ENCODE measurements at places on chromosomes 11 and 22.

GRCh38 chr11:102260241-102260640 lies 57.0 kb upstream of the BIRC3 start:
- no peak for DNase-seq

- DNase-seq: no peak
Observed at GRCh38 chr11:100467821-100468508, 219.1 kb upstream of the ARHGAP42 start.

GRCh38 chr11:40885250-40885954 lies 574.0 kb downstream of the LRRC4C start:
- DNase-seq: no peak

GRCh38 chr11:48098024-48098423 lies 117.7 kb downstream of the PTPRJ start:
- no peak for DNase-seq

GRCh38 chr11:17156283-17156682 lies 51.5 kb downstream of the PIK3C2A start:
- no peak for DNase-seq

- DNase-seq: no peak
Observed at GRCh38 chr11:63889344-63889743, 27.6 kb downstream of the RCOR2 start.

DNA sequence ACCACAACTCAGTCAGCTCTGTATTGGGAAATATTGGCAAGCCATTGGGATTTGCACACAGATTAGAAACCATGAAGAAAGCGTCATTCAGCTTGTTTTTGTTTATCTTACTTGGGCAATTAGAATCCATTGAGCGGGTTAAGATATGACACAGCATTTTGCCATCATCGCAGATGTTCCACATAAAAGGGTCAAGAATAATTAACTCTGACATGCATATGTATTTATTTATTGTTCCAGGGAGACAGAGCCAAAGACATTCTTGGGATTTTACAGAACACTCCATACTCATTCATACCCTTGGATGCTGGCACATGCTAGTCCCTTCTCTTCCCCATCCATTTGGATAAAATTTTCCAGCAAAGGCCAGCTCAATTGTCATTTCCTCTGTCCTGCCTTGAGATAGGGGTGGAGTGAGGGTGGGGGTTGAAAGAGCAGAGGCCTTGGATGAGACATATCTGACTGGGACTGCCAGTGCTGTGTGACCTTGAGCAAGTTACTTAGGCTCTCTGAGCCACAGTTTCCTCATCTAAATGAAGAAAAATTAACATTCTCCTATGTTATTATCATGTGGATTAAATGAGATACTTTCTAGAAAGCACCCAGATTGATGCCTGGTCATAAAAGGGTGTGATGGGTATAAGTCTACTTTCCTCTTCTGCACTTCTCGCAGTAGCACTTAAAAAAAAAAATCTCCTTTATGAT lies 179.7 kb downstream of the RRAS2 start:
- DNase-seq: no peak

- no peak for DNase-seq
Observed at GRCh38 chr11:113615773-113616172, 90.3 kb downstream of the TMPRSS5 start.

DNA sequence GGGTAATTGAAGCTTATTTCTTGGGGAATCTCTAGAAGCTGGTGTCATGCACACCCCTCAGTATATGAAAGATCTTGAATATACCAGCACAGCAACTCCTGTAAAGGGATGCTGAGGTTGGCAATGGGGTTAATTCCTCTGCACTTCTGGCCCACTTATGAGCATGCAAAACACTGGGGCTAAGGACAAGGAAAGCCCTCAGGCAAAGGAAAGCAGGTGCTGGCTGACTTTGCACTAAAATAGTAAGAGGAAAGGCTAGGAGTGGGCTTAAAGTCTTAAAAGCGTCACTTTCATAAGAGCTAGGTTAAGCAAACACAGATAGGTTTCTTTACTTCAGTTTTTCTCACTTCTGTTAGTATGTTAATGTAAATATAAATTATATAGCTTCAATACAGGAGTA lies 572.6 kb upstream of the LUZP2 start:
- no peak for DNase-seq

DNA sequence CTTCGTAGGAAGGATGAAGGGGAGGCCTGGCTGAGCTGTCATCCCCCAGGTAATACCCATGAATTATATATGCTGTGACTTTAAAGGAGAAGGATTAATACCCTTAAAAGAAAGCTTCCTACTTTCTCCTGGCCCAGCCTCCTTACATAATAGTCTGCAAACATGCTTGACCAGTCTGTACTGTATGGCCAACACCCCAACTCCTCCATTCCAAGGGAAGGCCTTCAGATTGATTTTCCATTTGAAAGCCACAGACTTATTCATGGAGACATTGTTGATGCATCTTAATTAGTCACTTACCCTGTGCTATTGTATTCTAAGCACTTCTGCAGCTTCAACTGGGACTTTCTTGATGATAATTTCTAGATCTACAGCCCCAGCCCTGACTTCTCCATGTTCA lies 2.0 kb downstream of the PAAF1 start:
- DNase-seq: no peak

- DNase-seq: no peak
Observed at GRCh38 chr22:46636221-46637002, 16.2 kb downstream of the GRAMD4 start.

- DNase-seq: no peak
Observed at GRCh38 chr11:73565804-73566203, 32.1 kb downstream of the FAM168A start.

GRCh38 chr11:29255401-29255800 lies 761.4 kb downstream of the KCNA4 start:
- no peak for DNase-seq

GRCh38 chr11:93216511-93217101 lies 18.8 kb upstream of the SLC36A4 start:
- no peak for DNase-seq

DNA sequence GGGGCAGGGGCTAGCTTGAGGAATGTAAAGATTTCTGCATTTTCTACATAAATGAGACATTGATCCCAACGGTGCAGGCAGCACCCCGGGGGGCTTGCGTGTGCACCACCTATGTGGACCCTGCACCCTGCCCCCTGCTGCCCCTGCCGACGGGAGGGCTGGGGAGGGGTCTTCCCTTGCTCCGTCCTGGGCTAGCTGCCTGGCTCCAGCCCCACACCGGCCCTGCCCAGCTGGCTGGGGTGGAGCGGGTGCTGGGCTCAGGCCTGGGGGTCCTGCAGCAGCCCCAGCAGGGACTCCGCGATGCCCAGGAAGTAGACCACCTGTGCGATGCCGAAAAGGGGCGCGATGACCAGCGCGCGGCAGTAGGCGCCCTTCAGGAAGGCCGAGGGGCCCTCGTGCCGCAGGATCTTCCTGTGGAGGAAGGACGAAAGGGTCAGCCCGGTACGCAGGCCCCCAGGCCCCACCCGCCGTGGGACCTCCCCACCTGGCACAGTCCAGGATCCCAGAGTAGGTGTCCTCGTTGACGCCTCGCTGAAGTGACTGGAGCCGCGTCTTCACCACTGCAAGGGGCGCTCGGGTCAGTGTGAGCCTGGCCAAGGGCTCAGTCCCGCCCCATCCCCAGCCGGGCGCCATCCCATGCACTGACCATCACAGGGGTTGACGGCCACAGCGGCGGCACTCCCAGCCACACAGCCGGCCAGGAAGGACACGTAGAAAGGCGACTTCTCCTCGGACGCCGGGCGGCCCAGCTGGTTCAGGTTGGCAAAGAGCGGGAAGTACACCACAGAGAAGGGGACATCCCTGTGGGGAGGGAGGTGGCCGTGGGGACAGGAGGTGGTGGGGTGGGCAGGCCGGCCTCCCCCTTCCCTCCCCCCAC lies 2.0 kb upstream of the CEND1 start:
- DNase-seq: no peak

- peak; percentile 23 for DNase-seq
Observed at GRCh38 chr11:9726321-9727022, 62.6 kb downstream of the SWAP70 start.

DNA sequence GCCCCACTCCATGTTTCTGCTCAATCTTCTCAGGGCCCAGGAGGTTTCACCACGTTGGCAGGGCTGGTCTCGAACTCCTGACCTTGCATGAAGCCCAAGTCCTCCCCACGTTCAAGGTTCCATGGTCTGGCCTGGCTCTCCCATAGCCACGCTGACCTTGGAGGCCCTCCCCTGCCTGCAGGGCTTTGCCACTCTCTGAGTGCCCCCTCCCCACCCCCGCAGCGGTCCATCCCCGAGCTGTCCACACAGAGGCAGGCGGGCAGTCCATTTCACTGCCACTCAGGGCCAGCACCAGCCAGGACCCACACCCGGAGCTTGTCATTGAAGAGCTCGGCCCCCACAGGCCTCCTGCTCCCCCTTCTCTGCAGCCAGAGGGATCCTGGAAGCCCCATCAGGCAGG lies 30.7 kb downstream of the ARHGAP8 start:
- no peak for DNase-seq

GRCh38 chr11:102280245-102280833 lies 36.9 kb upstream of the BIRC3 start:
- DNase-seq: no peak

GRCh38 chr11:69288883-69289242 lies 5.1 kb upstream of the MYEOV start:
- DNase-seq: no peak

DNA sequence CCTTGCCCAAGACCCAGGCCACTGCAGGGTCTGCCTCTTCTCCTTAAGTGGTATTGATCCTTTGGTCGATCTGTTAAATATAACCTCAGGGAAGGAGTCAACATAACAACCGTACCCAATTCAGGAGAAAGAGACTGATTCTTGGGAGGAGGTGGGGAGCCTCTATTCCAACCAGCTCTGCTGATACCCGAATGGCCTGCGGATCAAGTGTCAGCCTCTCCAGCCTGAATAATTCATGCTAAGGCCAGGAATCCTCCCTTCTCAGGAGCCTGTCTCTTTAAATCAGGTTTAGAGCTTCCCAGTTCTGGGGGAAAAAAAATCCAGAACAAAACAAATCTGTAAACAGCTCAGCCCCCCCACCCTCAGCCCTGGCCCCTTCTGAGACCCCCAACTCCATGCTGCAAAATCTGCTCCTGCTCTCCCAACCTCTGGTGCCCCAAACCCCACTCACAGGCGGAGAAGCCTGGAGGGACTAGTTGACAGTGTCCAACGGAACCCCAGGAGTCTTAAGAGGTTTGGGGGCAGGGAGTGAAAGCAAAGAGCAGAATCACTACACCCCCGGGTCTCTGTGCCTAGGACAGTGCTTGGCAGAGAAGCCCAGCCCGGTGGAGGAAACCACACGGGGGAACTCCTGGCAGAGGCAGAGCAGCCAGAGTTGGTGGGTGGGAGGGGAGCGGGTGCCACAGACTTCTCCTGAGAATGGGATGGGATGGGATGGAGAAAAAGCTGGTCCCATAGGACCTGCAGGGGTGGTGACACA lies 863 bp upstream of the TPBGL start:
- DNase-seq: no peak

GRCh38 chr11:35313066-35313759 lies 106.1 kb downstream of the SLC1A2 start:
- DNase-seq: no peak

GRCh38 chr11:132999516-132999915 lies 532.8 kb downstream of the OPCML start:
- DNase-seq: no peak

- no peak for DNase-seq
Observed at GRCh38 chr11:71446942-71447688, 1.1 kb downstream of the DHCR7 start.

DNA sequence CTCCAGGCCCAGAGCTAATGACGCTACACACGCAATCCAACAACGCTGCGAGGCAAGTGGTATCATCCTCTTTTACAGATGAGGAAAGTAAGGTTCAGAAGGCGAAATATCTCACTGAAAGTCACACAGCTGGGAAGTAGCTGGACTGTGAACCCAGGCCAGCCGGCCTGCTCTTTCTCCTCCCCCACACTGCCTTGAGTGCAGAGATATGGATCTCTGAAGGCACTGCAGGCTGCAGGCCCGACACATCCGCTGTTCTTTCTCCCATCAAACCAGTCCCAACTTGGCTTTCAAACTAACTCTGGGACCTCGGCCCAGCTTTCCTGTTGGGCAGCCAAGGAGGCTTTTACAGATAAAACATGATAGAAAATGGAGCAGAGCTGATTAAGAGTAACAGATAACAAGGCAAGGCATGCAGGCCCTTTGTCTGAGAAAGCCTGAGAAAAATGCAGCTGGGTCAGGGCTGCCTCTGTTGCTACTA lies 64.0 kb upstream of the PTPRJ start:
- no peak for DNase-seq

- no peak for DNase-seq
Observed at GRCh38 chr11:44199298-44199697, 103.8 kb downstream of the EXT2 start.

GRCh38 chr11:90428836-90429235 lies 206.0 kb upstream of the CHORDC1 start:
- no peak for DNase-seq

DNA sequence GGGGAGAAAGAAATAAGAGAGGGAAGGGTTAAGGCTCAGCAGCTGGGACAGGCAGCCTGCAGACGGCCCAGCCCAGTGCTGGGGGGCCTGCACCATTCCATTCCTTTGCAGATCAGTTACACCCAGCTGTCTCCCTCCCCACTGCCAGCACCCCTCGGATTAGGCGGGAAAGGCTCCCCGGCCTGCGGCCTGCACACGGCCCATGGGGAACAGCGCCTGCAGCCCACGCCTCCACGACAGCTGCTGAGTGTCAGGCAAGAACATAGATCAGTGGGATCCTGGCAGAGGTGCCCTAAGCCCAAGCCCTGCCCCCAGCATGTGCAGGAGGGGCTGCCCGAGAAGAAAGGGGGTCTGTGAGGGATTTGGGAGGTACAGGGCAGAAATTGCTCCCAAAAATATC lies 65.8 kb upstream of the MYOD1 start:
- DNase-seq: no peak

DNA sequence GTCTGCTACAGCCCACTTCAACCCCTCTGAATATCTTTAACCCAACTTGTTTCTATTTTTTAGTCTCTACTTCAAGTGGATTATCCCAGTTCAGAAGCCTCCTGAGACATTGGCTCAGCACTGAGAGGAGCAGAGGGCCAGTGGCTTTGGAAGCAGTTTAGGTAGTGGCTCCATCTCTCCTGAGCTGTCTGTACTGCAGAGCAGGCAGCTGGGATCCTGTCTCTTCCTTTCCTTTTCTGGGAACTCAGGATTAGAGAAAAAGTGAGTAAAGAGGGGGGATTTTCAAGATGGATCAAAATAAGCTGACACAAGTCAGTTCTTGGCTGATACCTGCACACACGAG lies 512.0 kb downstream of the OPCML start:
- DNase-seq: no peak

- DNase-seq: peak; percentile 16
Observed at GRCh38 chr11:94171693-94172440, 43.2 kb downstream of the PANX1 start.

GRCh38 chr22:38753948-38754750 lies 1.6 kb downstream of the SUN2 start:
- no peak for DNase-seq

GRCh38 chr11:19978668-19979518 lies 181.4 kb downstream of the DBX1 start:
- peak; percentile 65 for DNase-seq

DNA sequence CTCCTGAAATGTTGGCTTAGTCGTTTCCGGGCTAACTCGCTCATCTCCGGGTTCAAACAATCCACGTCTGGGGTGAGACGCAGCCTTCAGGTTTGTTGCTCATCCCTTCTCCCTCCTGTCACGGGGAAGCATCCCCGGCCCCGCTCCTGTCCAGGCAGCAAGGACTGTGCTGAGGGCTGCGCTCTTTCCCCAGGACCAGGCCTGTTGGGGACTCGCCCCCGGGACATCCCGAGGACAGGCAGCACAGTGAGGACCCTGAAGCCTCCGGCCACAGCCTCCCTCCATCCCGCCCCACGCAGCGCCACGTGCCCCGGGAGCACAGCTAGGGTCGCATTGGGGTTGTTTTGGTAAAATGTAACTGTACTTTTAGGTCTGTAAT lies 252.0 kb downstream of the BRD1 start:
- DNase-seq: no peak

- no peak for DNase-seq
Observed at GRCh38 chr11:113410414-113411135, 23.0 kb downstream of the ANKK1 start.

Measured in HCT116 (cell line).